ENCODE measurements at places on chromosomes 6 and 20.

DNA sequence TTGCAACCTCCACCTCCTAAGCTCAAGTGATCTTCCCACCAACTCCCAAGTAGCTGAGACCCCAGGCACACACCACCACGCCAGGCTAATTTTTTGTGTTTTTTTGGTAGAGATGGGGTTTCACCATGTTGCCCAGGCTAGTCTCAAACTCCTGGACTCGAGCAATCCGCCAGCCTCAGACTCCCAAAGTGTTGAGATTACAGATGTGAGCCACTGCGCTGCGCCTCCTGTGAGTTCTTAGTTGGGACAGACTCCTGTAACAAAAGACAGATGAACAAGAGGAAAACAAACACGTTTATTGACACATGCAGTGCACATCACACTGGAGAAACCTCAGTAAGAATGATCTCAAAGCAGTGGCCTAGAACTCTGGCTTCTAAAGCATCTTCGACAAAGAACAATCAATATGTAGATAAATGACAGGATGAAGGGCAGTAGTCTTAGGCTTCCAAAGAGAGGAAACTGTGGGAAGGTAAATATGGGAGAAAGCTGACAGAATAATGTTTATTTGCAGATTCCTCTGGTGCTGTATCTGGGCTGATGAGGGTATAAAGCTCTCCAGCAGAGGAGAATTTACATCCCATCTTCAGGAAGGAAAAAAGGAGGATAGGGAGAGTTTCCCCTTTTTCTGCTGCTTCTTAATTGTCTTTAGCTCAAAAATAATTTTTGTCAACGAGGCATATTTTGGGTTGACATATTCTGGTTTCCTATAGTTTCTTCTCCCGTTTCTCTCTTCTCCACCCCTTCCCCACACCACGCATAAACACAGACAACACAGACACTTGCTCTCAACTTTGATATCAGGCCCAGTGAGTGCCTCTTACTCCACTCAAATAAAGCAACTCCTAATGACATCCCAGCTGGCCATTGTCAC lies 84.7 kb upstream of the TNFAIP3 start:
- DNase-seq = no peak

GRCh38 chr6:157376241-157376640 lies 4.7 kb upstream of the ZDHHC14 start:
- no peak for DNase-seq

DNA sequence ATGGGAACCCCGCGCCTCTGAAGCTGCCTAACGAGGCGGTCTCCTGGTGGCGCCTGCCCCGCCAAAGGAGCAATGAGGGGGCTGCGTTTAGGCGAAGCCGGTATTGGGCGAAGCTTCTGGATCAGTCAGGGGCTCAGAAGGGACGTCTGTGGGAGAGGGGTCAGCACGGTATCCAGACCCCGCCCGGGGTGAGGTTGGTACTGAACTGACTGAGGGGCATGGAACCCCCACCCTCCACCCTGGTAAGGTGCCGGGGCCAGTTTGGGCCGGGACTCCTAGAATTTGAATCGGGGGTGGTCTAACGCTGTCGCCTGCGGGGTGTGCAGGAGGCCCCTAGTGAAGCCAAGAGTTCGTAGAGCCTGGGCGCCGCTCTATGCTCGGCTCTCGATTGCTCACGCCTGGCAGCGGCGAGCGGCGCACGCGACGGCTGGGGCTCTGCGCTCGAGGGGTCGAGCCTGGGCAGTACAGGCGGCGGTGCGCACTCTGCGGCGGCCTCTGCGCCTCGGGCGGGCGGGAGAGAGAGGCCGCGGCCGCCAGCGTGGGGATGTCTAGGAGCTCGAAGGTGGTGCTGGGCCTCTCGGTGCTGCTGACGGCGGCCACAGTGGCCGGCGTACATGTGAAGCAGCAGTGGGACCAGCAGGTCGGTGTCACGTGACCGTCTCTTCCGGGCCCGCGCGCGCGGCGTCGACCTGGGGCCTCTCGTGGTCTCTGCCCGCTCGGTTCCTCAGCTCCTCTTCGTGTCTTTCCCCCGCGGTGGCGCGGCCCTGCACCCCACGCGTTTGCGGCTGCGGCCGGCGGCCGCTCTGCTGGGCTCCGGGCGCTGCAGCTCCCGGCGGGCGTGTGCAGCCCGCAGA lies at the start of the genes KAT14 and PET117:
TSS of gene KAT14 (plus strand) at position 452 of the 854 bp plus-strand sequence. CDS start 4,798 bp downstream, outside the sequence.
TSS of gene PET117 (plus strand) at position 452 of the 854 bp plus-strand sequence. CDS start at position 545, 93 bp downstream.
- peak; percentile 95 for DNase-seq

DNA sequence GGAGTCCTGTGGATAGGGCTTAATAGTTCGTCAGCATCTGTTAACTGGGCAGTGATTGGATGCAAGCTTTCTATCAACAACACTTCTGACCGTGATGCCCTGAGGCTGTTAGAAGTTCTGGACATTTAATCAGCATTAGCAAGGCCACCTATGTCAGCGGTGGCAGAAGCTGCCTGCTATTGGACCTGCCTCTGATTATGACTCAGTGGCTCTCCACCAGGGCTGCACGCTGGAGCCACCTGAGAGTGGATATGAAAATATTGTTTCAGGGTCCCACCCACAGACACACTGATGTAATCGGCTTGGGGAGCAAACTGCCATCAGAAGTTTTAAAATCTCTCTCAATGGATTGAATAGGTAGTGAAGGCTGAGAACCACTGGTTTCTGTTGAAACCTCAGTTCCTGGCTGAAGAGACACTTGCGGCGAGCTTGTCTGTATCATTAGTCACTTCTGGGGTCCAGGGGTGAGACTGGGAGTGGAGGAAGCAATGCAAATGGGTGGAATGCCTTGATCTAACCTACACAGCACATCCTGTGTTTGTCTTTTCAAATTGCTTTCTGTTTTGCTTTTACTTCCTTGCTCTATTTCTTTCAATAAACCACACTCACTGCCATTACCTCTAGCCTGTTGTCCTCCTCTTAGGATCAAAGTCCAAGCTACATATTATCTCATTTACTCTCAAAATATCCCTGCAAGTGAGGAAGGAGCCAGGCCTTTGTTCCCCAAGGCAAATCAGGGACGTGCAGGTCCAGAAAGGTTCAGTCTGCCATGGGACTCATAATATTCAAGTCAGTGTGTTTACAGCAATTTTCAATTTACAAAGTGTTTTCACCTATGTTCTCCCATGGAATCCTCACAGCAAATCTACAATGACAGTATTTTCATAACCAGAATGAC lies 4.2 kb downstream of the CLIC5 start:
- no peak for DNase-seq

GRCh38 chr6:110777636-110778035 lies 37.6 kb downstream of the CDK19 start:
- no peak for DNase-seq

DNA sequence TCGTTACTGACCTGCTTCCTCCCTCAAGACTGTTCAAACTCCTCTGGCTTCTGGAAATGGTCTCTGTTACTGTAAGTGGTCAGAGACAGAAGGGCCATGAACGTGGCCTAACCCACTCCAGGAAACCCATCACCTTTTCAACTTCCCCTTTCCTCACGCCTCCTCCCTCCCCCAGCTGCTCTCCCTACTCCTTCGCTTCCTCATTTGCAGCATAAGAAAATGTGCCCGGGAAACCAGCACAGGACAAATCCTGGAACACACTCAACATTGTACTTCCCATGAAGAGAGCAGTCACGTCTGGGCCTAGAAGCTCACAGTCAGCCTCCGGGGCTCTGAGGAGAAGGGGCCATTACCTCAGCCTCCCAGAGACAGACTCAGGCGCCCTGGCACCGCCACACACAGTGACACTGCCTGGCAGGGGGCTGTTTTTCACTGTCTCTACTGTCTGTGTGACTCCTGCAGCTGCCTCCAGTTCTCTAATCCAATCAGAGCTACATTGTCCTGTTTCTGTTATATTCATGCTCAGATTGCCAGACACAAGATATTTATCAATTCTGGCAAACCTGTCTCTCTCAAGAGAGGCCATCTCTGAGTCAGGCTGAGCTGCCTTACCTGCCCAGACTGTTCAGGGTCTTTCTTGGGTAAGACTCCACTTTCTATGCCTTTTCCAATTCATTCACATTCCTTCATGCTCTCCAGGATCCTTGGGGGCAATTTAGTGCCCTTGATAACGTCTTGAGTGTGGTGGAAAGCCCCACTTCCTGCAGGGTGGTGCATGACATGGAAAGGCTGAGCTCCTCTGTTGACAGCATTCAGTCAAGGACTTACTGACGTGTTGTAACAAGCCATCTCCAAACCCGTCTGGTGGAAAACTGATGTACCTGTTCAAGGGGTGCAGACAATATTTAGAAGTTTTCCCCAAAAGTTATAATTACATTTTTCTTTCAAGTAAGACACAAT lies 242.2 kb downstream of the HIVEP2 start:
- no peak for DNase-seq

- DNase-seq = peak; percentile 93
Measured at GRCh38 chr20:45833030-45833882, at the start of gene SNX21. Gene SNX21 (plus strand): TSS chr20:45833799. CDS start chr20:45833920, 121 bp downstream.

DNA sequence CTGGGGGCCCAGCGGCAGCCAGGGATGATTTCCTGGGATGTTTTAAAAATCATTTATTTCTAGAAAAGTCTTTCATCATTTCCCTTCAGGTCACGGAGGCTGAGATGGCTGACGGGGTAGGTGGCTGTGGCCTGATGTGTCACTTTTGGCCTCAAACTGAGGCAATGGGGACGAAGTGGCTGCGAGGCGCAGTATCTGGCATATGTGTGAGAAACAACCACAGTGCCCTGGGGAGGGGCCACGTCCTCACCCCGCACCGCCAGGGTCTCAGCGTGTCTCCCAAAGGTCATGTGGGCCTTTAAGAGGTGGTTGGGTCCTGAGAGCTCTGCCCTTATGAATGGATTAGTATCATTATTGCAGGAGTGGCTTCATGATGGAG lies 120.0 kb downstream of the CEBPB start:
- DNase-seq = no peak

GRCh38 chr6:159093609-159094443 lies 49.0 kb upstream of the TAGAP start:
- peak; percentile 22 for DNase-seq

- DNase-seq = no peak
Measured at GRCh38 chr20:5069141-5069806, 50.5 kb downstream of the PCNA start.

GRCh38 chr6:39362487-39362865 lies 40.0 kb upstream of the KCNK16 start:
- peak; percentile 79 for DNase-seq

- DNase-seq = no peak
Measured at GRCh38 chr20:44400970-44401769, 45.7 kb downstream of the HNF4A start.

- no peak for DNase-seq
Measured at GRCh38 chr6:24072038-24072746, 53.8 kb upstream of the NRSN1 start.

GRCh38 chr6:108768166-108768555 lies 80.1 kb upstream of the ARMC2 start:
- no peak for DNase-seq

DNA sequence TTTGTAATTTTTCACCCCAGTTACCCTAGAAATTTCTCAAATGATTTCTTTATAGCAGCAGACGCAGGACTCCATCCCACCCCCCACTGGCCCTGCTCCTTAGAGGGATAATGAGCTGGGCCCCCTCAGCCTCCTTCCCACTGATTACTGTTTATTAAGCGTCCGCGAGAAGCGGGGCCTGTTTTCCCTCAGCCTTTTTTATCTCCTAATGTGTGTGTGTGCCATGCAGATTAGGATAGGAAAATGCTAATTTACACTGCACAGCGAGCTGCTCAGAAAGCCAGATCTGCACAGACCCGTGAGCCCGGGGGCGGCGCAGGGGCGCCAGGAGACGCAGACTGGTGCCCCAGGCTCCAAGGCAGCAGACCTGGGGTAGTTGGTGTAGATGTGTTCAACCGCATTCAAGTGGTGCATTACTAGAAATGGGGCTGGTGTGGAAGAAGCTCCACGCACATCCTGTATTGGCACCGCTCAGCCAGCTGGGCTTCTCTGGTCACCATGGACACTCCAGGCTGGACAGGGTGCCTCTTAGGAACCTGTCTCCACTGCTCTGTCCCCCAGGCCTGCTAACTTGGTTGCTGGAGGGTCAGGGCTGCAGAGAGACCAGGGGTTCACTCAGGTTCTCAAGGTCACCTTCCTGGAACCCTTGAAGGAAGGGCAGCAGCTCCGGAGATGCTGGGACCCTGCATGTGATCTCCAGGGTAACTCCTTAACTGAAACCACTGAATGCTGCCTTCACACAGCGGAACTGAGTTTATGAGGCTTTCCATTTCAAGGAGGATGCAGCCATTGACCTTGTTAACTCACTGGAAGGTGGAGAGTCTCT lies 256.3 kb downstream of the ERMARD start:
- no peak for DNase-seq

DNA sequence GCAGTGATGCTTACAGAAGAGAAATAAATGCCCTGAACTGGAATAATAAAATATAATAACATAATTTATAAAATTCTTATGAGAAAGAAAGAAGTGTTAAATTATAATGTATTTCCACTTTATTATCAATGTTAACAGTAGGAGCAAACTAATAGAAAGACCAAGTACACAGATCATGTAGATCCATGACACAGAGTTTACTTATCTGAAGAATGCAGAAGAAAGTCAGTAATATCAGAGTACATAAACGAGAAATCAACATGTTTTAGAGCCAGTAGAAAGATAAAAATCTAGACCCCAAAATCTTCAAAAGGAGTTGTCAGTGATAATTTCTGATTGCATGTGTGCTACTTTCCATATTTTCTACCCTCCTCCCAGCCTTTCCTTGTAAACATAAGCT lies 334.8 kb upstream of the MANEA start:
- DNase-seq = no peak

DNA sequence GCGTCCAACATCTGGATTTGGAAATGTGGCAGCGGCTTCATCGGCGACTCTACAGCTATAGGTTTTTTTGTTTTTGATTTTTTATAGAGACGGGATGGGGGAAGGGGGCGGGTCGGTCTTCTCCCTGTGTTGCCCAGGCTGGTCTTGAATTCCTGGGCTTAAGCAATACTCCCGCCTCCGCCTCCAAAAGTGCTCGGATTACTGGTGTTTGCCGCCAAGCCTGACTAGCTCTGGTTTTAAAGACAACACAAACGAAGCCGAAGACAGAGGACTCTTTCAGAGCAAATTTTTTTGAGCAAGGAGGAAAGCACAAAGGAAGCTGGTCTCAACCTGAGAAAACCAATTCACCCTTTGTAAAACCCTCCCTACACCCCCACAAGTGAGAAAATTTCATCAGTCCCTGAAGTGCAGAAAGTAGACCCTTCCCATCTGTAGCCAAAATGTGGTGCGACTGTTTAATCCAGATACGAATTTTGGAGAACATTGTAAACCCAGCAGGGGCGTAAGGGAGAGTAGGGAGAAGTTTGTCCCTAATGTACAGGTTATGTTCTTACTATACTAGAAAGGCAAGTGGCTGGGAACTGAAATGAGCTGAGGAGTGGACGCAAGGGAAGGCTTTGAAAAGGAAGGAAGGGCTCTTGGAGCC lies 185.9 kb downstream of the TRIM27 start:
- no peak for DNase-seq

DNA sequence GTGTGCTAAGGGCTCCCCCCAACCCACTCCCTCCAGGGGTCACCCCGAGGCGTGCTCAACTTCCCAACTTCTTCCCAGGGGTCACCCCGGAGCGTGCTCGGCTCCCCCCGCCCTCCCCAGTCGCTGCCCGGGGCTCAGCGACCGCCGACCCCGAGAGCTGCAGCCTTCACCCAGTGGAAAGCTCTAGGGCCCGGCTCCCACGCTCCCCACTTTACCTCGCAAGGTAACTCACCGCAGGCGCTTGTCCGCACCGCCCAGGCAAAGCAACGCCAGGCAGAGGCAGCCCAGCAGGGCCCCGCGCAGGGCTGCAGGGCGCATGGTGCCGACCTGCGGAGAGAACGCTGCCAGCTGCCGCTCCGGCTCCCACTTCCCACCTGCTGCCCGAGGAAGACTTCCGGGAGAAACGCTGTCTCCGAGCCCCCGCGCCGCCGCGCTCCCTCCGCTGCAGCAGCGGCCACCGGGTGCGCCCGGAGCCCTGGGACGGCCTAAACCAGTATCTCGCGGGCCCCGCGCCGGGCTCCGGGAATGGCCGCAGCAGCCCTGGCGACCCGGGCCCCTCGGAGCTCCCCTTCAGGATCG lies 396 bp downstream of the RNASET2 start:
- no peak for DNase-seq

GRCh38 chr20:63628246-63628975 lies 1.5 kb upstream of the GMEB2 start:
- peak; percentile 72 for DNase-seq

All from fibroblast of skin of back (primary cell).